T-cell (primary cell): ENCODE measurements at places on chromosomes 3 and 15.

DNA sequence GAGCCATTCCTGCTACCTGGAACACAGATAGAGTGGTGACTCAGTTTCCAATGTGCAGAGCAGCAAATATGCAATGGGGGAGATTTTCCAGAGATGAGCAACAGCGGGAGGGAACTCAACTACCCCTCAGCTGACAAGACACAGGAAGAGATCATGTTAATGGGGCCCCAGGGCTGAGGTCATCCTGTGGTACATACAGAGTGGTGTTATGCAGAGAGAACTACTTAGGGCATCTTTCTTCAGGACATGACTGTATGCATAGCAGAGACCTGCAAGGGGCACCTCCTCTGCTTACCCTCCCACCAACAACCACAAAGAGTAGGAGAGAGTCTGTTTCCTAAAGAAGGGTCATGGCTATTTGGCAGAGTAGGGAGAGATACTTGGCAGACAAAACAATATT, 6.8 kb upstream of the TBC1D5 start:
- H3K36me3 ChIP-seq = no peaks in the 10 kb centered on the region
- H3K27me3 ChIP-seq = no peaks in the 10 kb centered on the region
- H3K4me1 ChIP-seq = peaks cover 10% of the 10 kb centered on the region

DNA sequence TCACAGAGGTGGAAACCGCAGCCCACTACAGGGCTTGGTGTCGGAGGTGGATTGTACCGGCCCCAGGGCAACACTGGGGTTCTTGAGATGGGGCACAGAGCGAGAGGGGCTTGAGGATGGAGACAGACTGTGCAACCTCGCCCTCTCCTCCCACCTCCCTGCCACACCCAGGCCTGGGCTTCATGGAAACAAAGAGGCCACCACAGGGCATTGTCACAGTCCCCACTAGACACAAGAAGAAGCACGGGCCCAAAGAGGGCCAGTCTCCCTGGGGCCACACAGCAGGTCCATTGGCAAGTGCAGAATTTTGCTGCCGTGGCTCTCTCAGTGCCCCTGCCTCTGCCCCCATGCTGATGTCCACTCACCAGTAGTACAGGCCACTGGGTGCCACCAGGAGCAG, 4.1 kb upstream of the CALML4 start:
- H3K27me3 ChIP-seq = no peaks in the 10 kb centered on the region
- no peak overlapping the region for H3K4me3 ChIP-seq
- H3K36me3 ChIP-seq = peaks cover 6% of the 10 kb centered on the region
- H3K4me1 ChIP-seq = peaks cover 57% of the 10 kb centered on the region
- DNase-seq = no peak

DNA sequence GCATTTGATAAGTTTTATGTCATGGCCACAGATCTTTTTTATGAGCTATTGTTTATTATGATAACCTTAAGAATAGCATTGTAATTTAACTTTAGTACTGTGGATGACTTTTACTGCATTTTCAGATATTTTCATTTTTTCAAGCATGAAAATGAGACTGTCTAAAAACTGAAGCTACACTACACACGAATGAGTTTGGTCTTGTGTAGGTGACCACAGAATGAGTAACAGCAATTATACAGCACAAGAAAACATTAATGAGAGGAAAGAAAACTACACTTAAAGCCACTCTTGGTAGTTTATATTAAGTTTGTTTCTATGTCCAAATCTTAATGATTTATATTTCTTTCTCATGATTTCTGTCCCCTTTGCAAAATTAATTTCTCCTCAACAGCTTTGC, 809.2 kb downstream of the NAALADL2 start:
- no peak overlapping the region for H3K27ac ChIP-seq
- DNase-seq = no peak
- H3K4me1 ChIP-seq = no peaks in the 10 kb centered on the region
- H3K36me3 ChIP-seq = no peaks in the 10 kb centered on the region
- H3K27me3 ChIP-seq = no peaks in the 10 kb centered on the region
- H3K4me3 ChIP-seq = no peak overlapping the region

GRCh38 chr3:155292133-155292532, 1.4 kb downstream of the STRIT1 start:
- no peaks in the 10 kb centered on the region for H3K4me1 ChIP-seq
- H3K4me3 ChIP-seq = no peak overlapping the region
- no peak overlapping the region for H3K27ac ChIP-seq
- no peaks in the 10 kb centered on the region for H3K27me3 ChIP-seq

GRCh38 chr3:14236902-14237301, 58.3 kb downstream of the LSM3 start:
- H3K27ac ChIP-seq = no peak overlapping the region
- peaks cover 19% of the 10 kb centered on the region for H3K27me3 ChIP-seq
- no peaks in the 10 kb centered on the region for H3K36me3 ChIP-seq

DNA sequence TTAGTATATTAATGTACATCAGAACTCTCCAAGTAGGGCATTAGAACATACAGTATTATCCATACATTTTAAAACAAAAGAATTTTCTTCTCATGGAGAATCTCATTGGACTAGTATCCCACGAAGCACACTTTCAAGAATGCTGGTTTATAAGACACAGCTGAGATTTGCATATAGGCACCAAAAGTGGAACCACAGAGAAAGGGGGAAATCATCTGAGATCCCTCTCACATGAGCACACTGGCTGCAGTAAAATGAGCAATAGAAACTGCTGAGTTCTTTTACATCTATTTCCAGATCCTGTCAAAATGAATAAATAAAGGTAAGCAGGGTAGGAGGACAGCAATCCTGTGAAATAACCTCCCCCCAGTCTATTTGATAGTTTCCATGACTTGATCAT, 665.3 kb downstream of the FHIT start:
- H3K4me3 ChIP-seq = no peak overlapping the region
- H3K27me3 ChIP-seq = no peaks in the 10 kb centered on the region
- H3K36me3 ChIP-seq = no peaks in the 10 kb centered on the region

DNA sequence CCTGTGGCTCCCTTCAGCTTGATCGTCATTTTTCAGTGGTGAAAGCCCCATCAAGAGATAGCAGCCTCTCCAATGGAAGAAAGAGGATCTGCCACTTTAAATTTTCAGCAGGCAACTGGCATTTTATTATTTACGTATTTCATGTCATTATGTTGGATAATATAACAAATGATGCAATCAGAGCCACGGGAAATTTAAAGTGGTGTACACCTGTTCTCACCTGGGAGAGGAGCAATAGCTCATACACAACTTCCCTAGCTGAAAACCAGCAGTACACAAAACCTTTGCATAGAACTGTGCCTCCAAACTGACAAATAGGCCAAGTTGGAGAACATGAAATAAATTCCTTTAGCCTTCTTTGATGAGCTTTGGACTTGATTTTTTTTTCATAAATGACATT, 136.9 kb downstream of the SATB1 start:
- H3K27ac ChIP-seq = no peak overlapping the region
- H3K36me3 ChIP-seq = no peaks in the 10 kb centered on the region
- H3K4me1 ChIP-seq = no peaks in the 10 kb centered on the region
- no peak overlapping the region for H3K4me3 ChIP-seq
- H3K27me3 ChIP-seq = peaks cover 2% of the 10 kb centered on the region
- no peak for DNase-seq

- no peaks in the 10 kb centered on the region for H3K36me3 ChIP-seq
- no peaks in the 10 kb centered on the region for H3K27me3 ChIP-seq
- no peak overlapping the region for H3K27ac ChIP-seq
- no peaks in the 10 kb centered on the region for H3K4me1 ChIP-seq
- H3K4me3 ChIP-seq = no peak overlapping the region
- no peak for DNase-seq
These were observed 295.6 kb downstream of the ZBBX start for GRCh38 chr3:167084545-167084944.

GRCh38 chr3:170054204-170054603, 16.4 kb downstream of the GPR160 start:
- H3K36me3 ChIP-seq = no peaks in the 10 kb centered on the region
- H3K27ac ChIP-seq = no peak overlapping the region
- DNase-seq = no peak
- no peaks in the 10 kb centered on the region for H3K4me1 ChIP-seq
- H3K27me3 ChIP-seq = no peaks in the 10 kb centered on the region
- no peak overlapping the region for H3K4me3 ChIP-seq
